ENCODE measurements at places on chromosomes 11 and 22.

DNA sequence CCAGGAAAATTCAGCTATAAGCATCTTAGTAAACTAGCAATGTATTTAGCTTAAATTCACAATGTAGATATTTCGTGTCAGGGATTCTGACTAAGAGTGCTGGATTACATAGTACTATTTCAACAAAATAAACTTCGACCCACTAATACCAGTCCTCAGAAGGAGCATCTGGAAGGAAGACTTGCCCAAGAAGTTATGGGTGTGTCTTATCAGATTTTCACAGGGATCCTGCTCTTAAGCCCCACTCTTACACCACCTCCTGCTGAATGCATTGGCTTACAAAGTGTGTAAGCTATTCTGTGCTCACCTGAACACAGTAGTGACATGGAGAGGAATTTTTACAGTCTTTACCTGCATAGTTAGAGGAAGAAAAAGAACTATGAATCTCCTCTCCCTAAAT lies 35.4 kb upstream of the ANO5 start:
- DNase-seq: no peak

DNA sequence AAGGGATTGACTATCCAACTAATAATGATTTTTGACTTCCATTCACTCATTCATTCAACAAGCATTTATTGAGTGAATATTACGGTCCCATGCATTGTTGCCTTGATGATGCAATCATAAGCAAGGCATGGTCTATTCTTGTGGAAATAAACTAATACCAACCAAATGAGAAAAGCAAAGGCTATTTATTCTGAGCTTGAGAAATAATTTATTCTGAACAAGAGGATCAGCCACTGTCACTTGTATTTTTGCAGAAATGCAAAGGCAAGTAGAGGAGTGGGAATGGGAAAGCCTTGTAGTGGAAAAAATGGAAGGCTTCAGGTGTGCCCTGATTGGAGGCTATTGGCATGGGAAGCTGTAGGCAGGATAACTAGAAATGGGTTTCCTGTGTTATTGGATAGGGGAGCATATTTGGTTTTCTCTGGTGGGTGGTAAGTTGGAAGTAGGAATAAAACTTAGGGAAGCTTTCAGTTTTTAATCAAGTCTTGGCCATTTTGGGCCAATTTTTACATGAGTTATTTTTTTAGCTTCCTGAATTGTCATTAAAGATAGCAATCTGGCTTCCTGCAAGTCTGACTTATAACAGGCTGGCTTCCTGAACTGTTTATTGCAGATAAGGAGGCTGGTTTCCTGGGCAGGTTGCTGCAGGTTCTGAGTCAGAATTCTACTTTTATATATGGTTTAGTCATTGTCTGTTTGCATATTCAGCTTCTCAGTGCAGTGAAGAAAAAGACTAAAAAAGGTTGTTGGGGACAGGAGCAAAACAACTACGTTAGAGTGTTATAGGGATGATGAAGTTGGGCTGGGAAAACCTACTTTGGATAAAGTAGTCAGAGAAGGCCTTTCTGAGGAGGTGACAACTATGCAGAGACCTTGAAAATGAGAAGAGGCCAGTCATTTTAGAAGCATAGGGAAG lies 106.7 kb downstream of the APIP start:
- DNase-seq: no peak

- no peak for DNase-seq
These were observed 18.2 kb downstream of the ARVCF start for GRCh38 chr22:19998232-19998951.

GRCh38 chr22:47850644-47851151 lies 1088.2 kb downstream of the TBC1D22A start:
- DNase-seq: no peak

DNA sequence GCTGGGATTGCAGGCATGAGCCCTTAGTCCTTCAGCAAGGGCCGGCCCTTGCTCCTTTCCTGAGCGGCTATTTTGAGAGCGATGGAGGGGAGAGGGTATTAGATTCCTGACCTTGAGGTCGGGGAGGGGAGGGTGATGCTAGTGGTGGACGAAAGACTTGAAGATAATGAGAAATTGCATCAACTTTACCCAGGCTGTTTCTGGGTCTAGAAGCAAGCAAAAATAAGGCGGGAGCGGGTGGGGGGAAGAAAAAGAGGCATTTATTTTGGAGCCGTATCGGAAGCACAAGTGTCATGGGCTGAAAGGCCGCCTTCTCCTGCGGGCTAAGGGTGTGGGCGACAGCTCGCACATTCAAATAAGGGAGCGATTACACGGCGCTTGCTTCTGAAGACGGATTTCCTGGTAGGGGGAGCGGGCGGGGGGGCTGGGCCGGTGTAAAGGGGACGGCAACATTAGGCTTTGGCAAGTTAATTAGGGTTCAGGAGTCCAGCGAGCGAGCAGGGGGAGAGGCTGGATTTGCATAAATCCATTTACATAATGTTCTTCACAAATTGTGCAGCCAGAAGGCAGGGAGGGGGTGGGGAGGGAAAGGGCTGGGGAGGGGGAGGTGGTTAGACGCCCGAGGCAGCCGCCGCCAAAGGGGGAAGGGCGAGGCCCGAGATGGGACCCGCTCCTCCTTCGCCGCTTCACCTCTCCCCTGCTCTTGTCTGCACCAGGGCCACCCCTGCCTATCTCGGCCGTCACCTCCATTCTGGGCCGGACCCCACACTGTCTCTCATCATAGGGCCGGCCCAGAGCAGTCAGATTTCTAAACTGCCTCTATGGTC lies 245.9 kb downstream of the MIAT start:
- no peak for DNase-seq

DNA sequence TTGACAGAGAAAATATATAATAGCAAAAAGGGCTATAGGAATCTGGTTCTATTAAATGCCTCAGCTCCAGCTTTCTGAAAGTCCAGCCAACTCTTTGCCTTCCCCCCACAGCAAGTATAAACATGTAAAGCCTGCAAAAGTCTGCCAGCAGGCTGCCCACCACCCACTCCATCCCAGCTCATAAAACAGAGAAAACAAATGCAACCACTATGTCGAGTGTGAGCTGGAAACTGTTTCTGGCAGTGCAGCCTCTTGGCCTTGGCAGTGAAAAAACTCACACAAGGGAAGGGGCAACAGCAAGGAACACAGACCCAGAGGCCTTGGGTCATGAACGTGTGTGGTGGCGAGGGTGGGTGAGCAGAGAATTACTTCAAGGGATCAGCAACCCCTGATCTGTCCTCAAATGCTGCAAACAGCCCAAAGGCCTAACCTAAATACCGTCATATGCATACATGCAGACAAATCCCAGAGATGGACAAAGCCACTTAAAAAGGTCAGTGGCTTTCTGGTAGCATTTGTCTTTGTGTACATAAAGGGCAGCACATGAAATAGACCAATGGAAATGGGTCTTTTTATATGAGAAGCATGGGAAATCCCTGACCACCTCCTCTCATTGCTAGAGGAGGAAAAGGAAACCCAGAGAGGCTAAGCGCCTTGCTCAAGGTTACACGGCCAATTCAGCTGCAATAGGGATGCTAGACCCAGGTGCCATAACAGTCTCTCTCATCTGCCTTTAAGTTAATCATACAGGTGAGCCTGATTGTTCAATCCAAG lies 74.8 kb downstream of the NAT10 start:
- no peak for DNase-seq

Data from activated T-helper 9 cell treated with anti-CD3 and anti-CD28 coated beads, Interleukin-2, amount 50 U/mL, for 16 hours (primary cell).